HS-27A (cell line): ENCODE measurements at places on chromosomes 3 and 15.

GRCh38 chr3:148840451-148840850 is 12.8 kb downstream of the CPB1 start:
- no peak for DNase-seq

- no peak for DNase-seq
Measured at GRCh38 chr15:89492934-89493631, 3.3 kb downstream of the RHCG start.

- DNase-seq: no peak
Measured at GRCh38 chr3:17133632-17134545, 249.1 kb downstream of the PLCL2 start.

GRCh38 chr3:170226426-170226960 is 4.3 kb downstream of the PRKCI start:
- DNase-seq: no peak

GRCh38 chr3:149487598-149488197 is 13.2 kb downstream of the TM4SF4 start:
- DNase-seq: no peak

- no peak for DNase-seq
Measured at GRCh38 chr15:86685263-86685662, 605.6 kb downstream of the AGBL1 start.

GRCh38 chr3:186997473-186997939 is 67.2 kb downstream of the ST6GAL1 start:
- DNase-seq: no peak

DNA sequence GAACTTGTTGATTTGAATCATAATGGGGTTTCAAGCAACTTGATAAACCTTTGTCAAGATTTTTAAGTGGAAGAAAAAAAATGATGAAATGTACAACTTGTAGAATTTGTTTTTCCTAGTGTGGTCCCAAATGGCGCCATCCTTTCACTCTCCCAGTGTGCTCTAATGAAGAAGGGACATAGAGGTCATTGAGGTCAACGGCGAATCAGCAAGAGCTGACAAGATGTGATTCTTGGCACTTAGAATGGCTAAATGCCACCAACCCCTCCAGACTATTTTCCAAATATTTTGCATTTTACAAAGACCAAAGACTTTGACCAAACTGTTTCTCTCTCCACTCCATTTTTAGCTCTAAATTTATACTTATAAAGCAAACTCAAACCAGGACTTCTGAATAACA is 320.2 kb upstream of the MME start:
- DNase-seq: no peak

- DNase-seq: no peak
Measured at GRCh38 chr3:133479895-133480669, 80.2 kb downstream of the BFSP2 start.

DNA sequence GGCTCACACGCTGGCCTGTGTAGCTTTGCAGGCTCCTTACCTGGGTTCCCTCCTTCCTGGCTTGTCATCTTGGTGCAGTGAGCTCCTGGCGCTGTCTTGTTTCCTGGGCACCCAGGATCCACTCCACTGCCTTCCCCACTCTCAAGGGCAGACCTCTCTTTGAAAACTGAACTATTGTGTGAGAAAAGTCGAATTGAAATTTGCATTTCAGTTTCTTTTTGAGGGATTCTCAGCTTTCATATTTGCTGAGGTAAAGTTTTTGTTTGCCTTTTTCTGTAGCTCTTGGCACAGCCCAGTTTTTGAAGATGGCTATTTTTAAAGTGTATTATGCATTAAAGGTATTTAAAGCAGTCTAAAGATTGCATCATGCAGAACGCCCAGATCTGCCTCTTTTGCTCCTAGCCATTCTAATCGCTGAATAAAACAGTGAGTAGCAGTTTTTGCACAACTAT is 70.1 kb downstream of the CCK start:
- no peak for DNase-seq

GRCh38 chr15:78716651-78717050 is 75.6 kb upstream of the CHRNB4 start:
- DNase-seq: no peak

DNA sequence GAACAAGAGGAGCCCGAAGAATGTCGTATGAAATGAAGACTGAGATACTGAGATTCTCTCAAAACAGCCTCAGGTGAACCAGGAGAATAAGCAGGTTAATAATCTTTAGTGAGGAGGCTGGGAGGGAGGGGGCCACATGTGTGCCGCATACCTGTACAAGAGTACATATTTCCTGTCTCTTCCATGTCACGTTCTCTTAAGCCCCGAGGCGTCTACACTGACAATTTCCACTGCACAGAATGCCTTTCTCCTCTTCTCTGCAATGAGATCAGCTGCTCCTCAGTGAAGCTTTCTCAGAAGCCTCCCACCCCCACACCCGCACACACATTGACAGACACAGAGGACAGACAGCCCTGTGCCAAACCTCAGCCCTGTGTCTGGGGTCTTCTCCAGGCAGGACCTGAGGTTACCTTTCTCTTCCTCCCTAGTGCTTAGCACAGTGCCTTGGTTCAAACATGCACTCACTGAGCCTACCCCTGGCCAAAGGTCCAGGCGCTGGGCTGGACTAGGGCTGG is 55.4 kb downstream of the PDZRN3 start:
- no peak for DNase-seq

DNA sequence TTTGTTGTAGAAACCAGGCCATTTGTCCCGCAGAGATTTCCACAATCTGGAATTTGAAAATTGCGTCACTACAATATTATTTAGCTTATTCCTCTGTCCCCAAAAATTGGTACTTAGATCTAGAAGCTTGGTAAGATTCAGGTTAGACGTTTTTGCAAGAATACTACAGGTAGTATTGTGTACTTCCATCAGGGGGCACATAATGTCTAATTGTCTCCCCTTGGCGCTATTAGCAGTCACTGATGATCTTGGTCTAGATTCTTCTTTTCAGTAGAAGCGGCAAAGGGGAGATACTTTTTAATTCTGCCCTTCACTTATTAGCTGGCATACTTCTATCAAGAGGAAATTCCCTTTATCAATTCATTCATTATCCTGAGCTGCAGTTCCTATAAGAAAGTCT is 42.6 kb upstream of the TRIM42 start:
- DNase-seq: no peak

GRCh38 chr15:82807920-82808633 is 1.4 kb upstream of the WHAMM start:
- DNase-seq: no peak

GRCh38 chr3:110995461-110996231 is 76.0 kb upstream of the NECTIN3 start:
- no peak for DNase-seq

- no peak for DNase-seq
Measured at GRCh38 chr15:69055251-69055650, 40.8 kb downstream of the NOX5 start.

GRCh38 chr15:85540085-85540797 is 159.8 kb downstream of the AKAP13 start:
- no peak for DNase-seq

- no peak for DNase-seq
Measured at GRCh38 chr15:100114100-100114499, 227.7 kb downstream of the ADAMTS17 start.

DNA sequence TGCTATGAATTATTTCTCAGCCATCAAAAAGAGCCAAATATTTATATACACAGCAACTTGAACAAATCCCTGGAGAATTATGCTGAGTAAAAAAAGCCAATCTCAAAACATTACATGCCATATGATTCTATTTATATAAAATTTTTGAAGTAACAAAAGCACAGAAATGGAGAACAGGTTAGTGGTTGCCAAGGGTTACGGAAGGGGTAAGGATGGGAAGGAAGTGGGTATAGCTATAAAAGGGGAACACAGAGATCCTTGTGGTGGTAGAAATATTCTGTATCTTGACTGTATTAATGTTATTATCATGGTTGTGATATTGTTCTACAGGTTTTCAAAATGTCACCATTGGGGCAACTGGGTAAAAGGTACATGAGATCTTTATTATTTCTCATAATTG is 62.3 kb upstream of the ASB14 start:
- no peak for DNase-seq

DNA sequence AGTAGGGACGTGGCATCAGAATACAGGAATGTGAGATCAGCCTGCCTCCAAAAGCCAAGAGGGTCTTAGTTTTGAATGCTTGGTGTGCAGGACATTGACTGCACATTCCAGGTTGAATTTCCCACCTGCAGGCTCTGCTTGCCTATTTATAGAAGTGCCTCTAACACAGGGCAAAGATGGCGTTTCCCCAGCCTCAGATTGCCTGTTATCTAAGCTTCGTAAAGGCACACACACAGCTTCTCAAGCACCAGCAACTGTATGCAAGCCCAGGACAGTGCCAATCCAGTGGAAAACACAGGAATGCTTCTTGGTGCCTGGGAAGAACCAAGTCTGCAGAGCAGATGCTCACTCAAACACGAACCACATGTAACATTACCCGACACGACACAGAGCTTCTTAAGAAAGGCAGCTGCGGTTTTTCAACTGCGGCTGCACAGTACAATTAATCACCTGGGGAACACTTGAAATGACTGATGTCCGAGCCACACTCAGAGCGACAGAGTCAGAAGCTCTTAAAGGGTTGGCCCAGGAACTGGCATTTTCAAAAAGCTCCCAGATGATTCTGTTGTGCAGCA is 90.0 kb upstream of the ANKRD34C start:
- no peak for DNase-seq

DNA sequence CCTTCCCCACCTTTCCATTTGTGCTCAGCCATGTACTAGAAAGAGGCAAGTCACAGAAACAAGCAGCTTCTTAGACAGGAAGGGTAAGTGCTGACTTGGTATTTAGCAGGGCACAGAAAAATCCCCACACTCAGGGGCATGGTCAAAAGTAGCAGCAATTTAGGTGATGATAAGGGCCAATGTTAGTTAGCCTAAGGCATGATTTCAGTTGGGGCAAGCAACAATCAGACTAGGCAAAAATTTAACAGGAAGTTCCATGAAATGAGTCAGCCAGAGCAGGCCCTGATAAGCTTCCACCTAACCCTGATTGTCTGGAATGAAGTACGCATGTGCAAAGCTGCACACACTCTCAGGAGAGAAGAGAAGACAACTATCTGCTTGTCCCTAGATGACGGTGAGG is 423.4 kb upstream of the UBE2E2 start:
- peak; percentile 20 for DNase-seq

GRCh38 chr3:134838599-134838998 is 43.5 kb downstream of the EPHB1 start:
- DNase-seq: no peak

DNA sequence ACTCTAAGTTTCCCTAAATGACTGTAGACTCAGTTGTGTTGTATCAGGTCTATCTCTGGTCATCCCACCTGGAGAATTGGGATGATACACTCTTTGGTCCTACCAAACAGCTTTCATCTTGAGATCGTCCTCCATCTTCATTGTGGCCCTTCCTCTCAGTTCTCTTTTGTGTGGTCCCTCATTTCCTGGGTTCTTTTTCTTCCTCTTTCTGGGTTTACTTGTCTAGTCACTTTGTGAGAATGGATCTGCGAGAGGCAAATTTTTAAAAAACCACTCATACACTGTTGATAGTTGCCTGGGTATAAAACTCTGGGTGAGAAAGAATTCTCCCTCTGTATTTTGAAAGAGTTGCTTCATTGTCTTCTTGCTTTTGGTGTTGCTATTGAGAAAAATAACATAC is 6.0 kb upstream of the AMOTL2 start:
- DNase-seq: no peak

GRCh38 chr3:29083676-29084075 is 197.2 kb upstream of the RBMS3 start:
- no peak for DNase-seq

- no peak for DNase-seq
Measured at GRCh38 chr3:58355179-58355578, 22.5 kb downstream of the PXK start.

- DNase-seq: no peak
Measured at GRCh38 chr3:187027531-187028278, 97.4 kb downstream of the ST6GAL1 start.

DNA sequence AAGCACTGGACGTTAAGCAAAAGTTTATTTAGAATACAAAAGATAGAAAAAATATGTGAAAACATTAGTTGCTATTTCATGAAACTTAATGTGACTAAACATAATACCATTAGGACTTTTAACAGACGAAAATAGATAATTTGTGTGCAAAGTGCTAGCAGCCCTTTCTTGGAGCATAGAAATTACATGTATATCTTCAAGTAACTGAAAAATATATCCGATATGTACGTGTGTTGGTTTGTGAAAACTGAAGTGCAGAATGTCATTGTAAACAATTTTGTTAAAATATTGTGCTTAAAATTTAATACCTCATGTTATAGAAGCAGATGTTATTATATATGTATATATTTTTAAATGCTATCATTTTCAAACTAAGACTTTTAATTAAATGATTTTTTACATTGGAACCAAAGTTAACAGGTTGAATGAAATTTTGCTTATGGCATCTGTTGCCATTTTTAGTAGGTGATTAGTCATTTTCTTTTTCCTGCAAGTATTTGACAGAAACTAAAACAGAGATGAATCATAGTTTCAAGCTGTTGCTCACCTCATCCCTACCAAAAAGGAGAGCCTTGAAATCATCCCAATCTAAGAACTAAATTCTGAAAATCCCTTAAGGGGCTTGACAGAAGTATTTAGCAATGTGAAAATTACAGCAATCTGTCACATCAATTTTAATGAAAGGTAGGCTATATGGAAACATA is 334.8 kb downstream of the NAALADL2 start:
- DNase-seq: no peak

GRCh38 chr15:87863152-87863551 is 393.4 kb downstream of the NTRK3 start:
- DNase-seq: no peak

- no peak for DNase-seq
Measured at GRCh38 chr15:46077220-46077619, 442.4 kb downstream of the SQOR start.

- peak; percentile 40 for DNase-seq
Measured at GRCh38 chr3:106333911-106334618, 465.3 kb upstream of the CBLB start.

- no peak for DNase-seq
Measured at GRCh38 chr3:84959470-84960271, 882 bp downstream of the CADM2 start.

- no peak for DNase-seq
Measured at GRCh38 chr3:157026091-157026490, 133.9 kb downstream of the CCNL1 start.

- no peak for DNase-seq
Measured at GRCh38 chr3:26307192-26307591, 315.4 kb upstream of the LRRC3B start.

DNA sequence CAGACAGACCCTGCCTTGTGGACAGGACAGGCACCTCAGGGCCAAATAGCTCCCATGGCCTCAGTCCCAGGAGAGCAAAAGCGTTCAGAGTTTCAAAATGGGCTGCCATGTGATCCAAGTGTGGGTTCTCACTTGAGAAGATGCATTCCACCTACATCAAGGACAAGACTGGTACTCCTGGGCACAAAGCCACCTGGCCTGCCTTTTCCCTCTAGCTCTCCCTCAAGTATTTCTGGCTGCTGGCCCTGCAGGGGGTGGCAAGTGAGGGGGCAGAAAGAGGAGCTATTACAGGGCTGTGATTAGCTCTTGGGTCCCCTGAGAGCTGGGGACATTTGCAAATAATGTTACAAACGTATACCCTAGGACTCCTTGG is 6.5 kb upstream of the COL7A1 start:
- DNase-seq: no peak

DNA sequence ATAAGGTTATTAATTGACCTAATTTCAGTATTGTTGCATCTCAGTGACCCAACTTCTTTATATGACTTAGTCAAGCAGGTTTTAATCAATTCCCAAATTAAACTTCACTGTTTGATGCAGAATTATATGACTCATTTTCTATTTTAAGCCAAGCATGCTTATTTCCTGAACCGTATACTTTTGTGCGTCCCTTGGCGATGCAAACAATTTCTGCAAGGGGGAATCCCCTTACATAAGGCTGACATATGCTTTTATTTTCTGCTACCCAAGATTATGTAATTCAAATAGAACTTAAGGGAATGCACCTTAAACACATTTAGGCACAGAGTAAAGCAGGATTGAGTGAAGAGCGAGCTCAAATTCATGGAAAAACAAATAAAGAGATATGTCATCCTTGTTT is 303.9 kb downstream of the PDCD6IP start:
- DNase-seq: no peak
